Stimulated activated CD8-positive, alpha-beta memory T cell treated with anti-CD3 and anti-CD28 coated beads, Interleukin-7, amount 100 ng/mL, for 1 hour (primary cell): ENCODE measurements at places on chromosomes 1 and 21.

DNA sequence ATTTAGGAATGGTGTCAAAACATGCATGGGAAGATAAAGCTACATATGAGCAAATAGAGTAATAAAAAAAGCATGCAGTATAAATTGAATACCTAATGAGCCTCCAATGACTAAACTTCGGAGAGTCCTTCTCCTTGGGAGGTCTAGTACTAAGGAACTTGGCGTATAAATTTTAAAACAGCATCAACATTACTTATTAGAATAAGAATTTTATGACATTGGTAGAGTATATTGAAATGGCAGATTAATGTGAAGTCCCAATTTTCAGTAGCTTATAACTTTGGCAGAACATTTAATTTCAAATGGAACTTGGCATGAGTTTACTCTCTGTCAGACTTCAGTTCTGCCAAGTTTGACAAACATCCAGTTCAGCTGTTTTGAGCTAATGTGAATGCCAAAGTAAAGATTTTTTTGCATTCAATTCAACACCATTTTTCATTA, 104.7 kb upstream of the RGS18 start:
- no peak for DNase-seq

GRCh38 chr1:47813970-47814369, 183.2 kb downstream of the TRABD2B start:
- no peak for DNase-seq

- DNase-seq = no peak
Observed at GRCh38 chr1:11991969-11992676, 11.9 kb downstream of the MFN2 start.

- no peak for DNase-seq
Observed at GRCh38 chr1:28341591-28341990, 12.8 kb downstream of the MED18 start.

DNA sequence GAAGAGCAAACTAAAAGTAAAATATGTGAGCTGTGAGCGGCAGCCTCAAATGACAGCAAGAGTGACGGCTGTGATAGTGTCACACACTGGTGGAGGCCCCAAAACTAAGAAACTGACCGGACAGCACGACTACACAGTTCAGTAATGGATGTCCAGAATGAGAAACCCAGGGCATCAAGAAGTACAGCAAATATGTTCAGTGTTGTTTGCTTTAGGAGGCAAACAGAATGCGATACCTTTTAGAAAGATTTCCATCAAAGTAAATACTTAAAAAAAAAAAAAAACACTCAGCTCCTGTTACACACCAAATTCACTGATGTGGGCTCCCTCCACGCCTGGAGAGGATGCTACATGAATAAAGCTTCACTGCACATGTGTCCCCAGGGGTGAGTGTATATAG, 1.1 kb upstream of the PKP1 start:
- no peak for DNase-seq

DNA sequence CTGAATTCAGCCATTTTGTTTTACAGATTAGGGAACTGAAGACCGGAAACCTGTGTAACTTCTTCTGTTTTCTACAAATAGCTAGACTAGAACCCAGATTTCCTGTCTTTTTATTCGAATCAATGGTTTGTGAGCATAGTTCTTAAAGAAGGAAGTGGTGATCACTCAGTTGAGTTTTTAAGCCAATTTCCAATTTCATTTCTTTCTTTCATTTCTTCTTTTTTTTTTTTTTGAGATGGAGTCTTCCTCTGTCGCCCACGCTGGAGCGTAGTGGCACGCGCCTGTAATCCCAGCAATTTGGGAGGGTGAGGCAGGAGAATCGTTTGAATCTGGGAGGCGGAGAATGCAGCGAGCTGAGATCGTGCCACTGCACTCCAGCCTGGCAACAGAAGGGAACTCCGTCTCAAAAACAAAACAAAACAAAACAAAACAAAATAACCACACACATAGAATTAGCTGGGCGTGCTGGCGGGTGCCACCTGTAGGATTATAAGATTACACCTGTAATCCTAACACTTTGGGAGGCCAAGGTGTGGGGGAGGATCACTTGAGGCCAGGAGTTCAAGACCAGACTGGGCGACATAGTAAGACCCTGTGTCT, 3.0 kb upstream of the MDM4 start:
- no peak for DNase-seq

GRCh38 chr1:176174108-176174507, 33.0 kb downstream of the COP1 start:
- DNase-seq = no peak
